ENCODE measurements at places on chromosomes 2 and 18.

GRCh38 chr2:221203856-221204255 is 368.2 kb downstream of the EPHA4 start:
- DNase-seq: no peak

DNA sequence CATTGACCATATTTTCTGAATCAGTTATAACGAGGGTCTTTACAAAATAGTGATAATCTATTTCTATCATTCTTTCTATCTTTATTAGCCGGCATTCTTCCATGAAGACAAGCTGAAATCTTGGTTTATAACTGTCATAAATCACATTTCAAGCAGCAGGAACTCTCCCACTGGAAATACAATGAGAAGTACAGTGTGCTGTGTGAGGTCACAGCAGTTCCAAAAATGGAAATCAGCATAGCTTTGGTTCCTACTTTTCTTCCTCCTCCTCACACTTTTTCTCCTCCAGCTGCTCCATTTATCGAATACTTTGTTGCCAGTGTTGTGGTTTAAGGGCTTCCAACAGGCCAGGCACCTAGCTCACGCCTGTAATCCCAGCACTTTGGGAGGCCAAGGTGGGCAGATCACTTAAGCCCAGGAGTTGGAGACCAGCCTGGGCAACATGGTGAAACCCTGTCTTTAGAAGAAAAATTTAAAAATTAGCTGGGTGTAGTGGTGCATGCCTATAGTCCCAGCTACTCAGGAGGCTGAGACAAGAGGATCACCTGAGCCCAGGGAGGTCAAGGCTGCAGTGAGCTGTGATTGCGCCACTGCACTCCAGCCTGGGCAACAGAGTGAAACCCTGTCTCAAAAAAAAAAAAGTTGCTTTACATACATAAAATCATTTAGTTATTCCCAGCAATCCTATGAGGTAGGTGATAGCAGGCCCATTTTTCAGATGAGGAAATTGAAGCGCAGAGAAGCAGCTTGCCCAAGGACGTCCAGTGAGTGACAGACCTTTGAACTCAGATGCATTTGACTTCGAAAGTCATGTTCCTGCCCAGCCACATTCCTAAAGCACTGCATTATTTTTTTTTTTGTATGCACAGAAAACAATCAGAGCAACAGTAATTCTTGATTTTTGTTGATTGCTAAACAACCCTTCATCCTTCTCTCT is 34.0 kb upstream of the GPR55 start:
- DNase-seq: no peak

DNA sequence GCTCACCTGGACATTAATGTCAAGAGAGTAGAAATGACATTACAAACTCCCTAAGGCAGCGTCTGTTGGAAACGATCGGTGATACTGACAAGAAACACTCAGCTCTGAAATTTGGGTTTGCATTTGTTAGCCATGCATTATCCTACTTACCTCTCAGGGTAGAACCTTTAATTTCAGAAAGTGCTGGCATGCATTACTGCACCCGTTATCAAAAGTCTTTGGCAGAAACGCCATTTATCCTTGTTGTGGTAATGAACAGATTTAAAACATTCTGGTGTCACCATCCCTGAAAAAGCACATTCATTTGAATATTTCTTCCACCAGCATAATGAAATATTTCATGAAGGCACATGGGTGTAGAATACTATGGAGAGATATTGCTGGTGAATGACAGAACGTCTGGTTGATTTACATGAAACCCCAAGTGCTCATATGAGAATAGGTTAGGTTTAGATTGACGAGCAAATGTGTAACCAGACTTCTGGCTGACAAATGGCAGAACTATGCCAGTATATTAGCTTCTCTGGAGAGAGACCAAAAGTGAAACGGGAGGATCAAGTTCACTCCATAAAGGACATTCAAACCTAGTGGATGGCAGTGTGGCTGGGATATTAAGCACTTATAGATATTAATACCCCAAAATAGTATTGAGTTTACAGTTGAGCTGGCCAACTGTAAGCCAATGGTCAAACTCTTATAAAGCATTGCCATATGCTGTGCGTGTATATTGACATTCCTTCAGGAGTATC is 53.5 kb upstream of the ITGB6 start:
- DNase-seq: no peak

GRCh38 chr2:240603846-240604245 is 17.3 kb downstream of the CAPN10 start:
- DNase-seq: no peak

DNA sequence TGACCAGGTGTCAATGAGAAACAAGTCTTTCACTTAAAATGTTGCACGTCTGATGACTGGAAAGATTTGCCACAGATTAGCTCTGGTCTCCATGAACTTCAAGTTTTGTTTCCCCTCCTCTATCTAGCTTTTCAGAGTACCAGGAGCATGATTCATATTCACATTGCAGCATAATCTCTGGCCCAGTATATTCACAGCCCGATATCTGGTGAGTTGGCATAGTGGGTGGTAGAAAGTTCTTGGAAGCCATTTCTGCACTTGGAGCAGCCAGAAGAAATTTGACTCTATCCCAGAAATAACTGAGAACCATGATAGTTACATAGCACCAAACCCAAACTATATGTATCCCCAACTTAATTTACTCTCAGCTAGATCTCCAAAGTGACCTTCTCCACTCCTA is 503.9 kb downstream of the PID1 start:
- DNase-seq: no peak

DNA sequence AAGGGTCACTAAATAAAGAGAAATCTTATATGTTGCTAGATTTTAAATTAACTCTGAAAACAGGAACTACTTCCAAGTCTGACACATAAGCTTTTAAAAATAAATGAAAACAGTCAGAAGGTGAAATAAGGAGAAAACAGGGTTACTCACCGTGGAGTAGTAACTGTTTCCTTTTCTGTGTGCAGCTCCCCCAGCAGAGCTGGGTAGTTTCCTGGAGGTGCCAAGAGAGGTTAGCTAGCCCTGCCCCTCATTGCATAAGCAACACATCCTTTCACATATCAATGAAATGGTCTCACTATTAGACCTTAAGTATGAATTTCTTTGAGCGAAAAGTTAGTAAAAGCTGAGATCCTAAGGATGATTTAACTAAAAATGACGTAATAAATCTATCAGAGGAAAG is 54.0 kb upstream of the GPR75 start:
- no peak for DNase-seq

- DNase-seq: no peak
Observed at GRCh38 chr2:151056870-151057269, 204.8 kb downstream of the RBM43 start.

DNA sequence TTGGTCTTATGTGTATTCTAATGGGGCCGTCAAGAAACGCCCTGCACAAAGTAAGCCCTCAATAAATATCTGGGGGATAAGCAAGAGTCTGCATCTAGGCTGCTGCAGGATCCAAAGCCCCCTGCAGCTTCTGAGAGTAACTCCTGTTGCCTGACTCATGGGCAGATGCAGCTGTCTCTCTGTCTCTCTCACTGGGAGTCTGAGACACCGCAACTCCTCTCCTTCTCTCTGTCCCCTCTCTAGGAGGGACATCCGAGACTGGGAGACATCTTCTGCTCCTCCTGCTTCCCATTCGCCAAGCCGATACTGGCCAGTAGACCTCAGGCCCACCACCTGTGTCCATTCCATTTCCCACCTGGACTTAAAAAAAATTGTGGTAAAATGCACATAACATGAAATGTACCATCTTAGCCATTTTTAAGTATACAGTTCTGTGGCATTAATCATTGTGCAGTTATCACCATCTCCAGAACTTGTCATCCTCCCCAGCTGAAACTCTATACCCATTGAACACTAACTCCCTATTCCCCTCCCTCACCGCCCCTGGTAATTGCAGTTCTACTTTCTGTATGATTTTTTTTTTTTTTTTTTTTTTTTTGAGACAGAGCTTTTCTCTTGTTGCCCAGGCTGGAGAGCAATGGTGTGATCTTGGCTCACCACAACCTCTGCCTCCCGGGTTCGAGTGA is 20.1 kb downstream of the DYSF start:
- no peak for DNase-seq

GRCh38 chr2:18824915-18825314 is 235.5 kb upstream of the NT5C1B start:
- no peak for DNase-seq

DNA sequence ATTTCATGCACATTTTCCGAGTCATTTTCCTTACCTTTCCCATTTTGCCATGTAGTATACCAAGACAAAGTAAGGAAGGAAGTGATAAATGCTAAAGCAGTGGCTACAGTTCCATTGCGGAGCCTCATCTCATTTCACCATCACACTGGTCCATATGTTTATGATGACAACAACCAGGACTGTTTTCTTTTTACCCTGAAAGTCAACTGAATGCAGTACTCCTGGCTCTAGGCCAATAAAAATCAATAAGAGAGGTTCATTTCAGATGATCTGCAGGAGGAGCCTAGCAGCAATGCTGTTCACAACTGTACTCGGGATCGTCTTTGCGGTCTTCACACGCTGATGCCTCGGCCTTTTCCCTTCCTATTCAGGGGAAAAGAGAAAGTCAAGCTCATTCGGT is 4.7 kb downstream of the MGAT4A start:
- DNase-seq: no peak
